Activated naive CD8-positive, alpha-beta T cell treated with anti-CD3 and anti-CD28 coated beads, Interleukin-2, amount 50 U/mL, for 24 hours (primary cell): ENCODE measurements at places on chromosomes 3 and 15.
A peak's percentile ranks its signal among the peaks of the same experiment; 100 is the strongest.

GRCh38 chr15:47573673-47574072 is 143.6 kb upstream of the SEMA6D start:
- H3K4me1 ChIP-seq, result no peaks in the 10 kb centered on the region
- DNase-seq, result no peak
- H3K36me3 ChIP-seq, result no peaks in the 10 kb centered on the region
- H3K4me3 ChIP-seq, result no peak overlapping the region
- no peak overlapping the region for H3K27ac ChIP-seq

DNA sequence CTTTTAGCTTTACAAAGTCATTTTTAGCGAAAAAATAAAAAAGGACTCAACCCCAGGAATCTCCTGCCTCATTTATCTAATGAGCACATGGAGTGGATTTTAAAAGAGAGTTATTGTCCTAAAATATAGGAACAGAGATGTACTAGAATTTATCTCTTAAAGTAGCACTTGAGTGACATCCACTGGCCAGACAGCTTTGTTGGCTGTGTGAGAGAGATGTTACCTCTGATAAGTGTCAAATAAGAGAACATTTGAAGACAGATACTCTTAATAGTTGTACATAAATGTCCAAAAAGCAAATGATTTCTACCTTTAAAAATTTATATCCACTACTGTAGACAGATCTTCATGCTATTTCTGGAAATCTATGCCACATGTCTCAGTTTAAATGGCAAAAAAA is 12.3 kb upstream of the MFSD1 start:
- no peak for DNase-seq
- H3K27me3 ChIP-seq, result no peaks in the 10 kb centered on the region
- H3K36me3 ChIP-seq, result no peaks in the 10 kb centered on the region
- H3K4me1 ChIP-seq, result peaks cover 3% of the 10 kb centered on the region

DNA sequence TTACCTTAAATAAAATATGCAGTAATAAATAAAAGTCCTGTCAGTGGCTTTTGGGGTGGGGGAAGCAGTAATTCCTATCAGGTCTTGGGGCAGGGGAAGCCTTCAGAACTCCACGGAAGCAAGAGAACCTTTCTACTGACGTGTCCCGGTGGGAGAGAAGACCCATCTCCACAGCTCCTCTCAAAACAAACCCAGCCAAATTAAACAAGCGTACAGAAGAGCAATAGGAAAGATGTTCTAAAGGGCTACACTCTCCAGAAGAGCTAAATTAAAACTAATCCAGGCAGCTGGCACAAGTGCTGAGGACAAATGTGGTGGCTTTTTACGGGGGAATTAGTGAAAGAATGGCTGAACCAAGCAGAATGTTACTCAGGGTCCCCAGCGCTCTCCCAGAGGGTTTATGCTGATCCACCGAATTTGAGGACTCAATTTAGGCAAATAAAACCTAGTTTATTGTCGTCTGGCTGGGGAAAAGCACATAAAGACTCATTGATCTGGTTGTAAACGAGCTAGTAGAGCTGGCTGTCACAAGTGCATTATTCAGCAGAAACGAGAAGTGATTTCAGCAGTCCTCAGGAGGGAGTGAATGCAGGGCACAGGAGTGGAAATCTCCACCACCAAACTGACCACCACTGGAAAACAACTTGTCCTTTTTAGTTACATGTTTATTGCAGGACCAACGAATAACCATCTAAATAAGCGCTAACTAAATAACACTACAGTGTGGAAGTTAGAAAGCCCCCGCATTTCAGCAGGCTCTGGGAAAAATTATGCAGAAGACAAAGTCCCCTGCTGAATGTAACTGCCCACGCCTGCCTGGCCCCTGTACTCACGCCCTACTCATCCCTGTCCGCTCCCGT is 13.5 kb downstream of the BFSP2 start:
- no peaks in the 10 kb centered on the region for H3K4me1 ChIP-seq
- no peak overlapping the region for H3K27ac ChIP-seq
- no peaks in the 10 kb centered on the region for H3K27me3 ChIP-seq
- DNase-seq, result no peak

DNA sequence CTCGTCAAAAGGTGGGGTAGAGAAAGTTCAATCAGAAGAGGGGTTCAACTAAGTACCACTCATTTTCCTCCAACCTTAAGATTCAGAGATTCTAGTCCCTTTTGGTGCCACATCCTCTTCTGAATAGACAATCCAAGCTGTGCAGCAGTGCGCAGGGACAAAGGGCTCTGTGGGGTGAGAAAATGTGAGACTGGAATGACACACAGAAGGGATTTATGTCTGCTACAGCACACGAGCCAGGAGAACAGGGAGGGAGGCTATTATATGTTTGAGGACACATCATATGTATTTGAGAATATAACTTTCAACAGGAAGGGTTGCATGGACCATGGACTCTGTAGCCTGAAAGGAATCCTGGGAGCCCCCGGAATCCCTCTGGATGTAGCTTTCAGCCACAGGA is 33.0 kb downstream of the LSM3 start:
- H3K4me1 ChIP-seq, result peaks cover 3% of the 10 kb centered on the region
- no peak for DNase-seq
- H3K27me3 ChIP-seq, result no peaks in the 10 kb centered on the region
- H3K4me3 ChIP-seq, result no peak overlapping the region
- no peak overlapping the region for H3K27ac ChIP-seq

DNA sequence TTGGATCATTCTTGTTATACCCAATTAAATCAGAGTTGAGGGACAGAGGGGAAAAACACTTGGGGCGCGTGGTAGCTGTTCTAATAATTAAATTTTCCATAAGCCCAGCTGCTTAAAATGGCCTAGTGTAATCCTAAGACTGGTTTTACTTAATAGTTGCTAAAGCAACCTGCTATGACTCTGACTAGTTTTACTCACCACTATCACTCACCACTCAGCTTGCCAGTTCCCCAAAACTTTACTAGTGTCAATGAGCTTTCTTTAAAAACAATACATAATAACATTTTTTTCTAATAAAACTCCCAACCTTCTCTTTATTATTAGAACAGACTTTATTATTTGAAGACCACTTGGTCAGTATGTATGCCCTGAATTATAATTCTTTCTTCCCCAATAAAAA is 49.6 kb downstream of the ECT2 start:
- no peak overlapping the region for H3K27ac ChIP-seq
- no peak for DNase-seq
- H3K4me1 ChIP-seq, result peaks cover 7% of the 10 kb centered on the region
- no peak overlapping the region for H3K4me3 ChIP-seq
- peaks cover 9% of the 10 kb centered on the region for H3K36me3 ChIP-seq
- no peaks in the 10 kb centered on the region for H3K27me3 ChIP-seq

DNA sequence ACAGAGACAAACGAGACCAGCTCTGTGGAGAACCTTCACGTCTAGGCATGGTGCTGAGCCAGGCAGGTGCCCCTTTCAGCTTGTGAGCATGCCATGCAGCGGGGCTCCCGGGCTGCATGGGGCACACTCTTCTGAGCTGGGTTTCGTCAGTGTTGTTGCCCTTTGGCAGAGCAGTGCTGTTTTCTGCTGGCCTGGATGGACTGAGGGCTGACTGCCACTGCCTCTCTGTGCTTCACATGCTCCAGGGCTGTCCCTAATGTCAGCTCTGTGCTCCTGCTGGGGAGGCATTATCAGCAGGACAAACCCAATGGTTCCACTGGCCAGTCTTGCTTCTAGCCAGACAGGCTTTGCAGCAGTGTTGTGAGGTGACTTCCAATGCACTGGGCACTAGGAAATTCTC is 9.5 kb downstream of the GASK1A start:
- no peaks in the 10 kb centered on the region for H3K27me3 ChIP-seq
- no peak overlapping the region for H3K27ac ChIP-seq
- no peaks in the 10 kb centered on the region for H3K36me3 ChIP-seq
- no peak overlapping the region for H3K4me3 ChIP-seq
- no peak for DNase-seq
- no peaks in the 10 kb centered on the region for H3K4me1 ChIP-seq

DNA sequence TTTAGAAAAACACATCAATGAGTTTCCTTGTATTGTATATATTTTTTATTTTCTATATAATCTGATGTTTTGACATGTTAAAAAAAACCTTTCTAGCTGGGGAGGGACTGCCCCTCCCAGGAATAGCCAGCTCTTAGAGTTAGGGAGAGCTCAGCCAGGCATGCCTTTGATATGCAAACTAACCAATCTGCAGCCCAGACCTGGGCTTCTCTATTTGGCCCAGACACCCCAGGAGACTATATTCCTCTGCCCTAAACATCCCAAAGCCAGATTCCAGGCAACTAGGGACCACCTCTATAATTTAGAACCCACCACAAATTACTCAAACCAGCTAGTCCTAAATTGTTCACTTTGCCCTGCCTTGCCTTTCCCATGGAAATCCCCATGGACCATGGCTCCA is 390.9 kb upstream of the ADAMTS9 start:
- DNase-seq, result no peak
- no peak overlapping the region for H3K4me3 ChIP-seq
- H3K27ac ChIP-seq, result no peak overlapping the region
- no peaks in the 10 kb centered on the region for H3K36me3 ChIP-seq
- no peaks in the 10 kb centered on the region for H3K4me1 ChIP-seq
- no peaks in the 10 kb centered on the region for H3K27me3 ChIP-seq

DNA sequence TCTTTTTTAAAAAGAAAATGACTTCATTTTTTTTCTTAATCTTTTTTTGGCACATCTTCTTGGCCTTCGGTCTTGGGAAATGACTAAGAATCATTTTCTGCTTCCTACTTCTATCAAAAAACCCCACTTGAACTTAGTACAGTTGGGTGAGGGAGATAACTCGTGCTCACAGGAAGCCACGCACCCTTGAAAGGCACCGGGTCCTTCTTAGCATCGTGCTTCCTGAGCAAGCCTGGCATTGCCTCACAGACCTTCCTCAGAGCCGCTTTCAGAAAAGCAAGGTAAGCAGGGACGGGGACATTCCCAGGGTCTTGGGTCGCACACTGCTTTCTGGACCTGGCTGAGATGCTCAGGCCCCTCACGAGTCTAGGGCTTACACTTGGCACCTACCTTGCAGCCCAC is at the start of gene CCR4:
CCR4 (plus strand) TSS at position 235 of the 402 bp plus-strand sequence. CDS start 1,779 bp downstream, outside the sequence.
- H3K4me1 ChIP-seq, result peaks cover 55% of the 10 kb centered on the region
- peaks cover 3% of the 10 kb centered on the region for H3K27me3 ChIP-seq
- peak within 1 kb of the TSS; percentile 72 for H3K27ac ChIP-seq
- H3K4me3 ChIP-seq, result peak within 1 kb of the TSS; percentile 79

DNA sequence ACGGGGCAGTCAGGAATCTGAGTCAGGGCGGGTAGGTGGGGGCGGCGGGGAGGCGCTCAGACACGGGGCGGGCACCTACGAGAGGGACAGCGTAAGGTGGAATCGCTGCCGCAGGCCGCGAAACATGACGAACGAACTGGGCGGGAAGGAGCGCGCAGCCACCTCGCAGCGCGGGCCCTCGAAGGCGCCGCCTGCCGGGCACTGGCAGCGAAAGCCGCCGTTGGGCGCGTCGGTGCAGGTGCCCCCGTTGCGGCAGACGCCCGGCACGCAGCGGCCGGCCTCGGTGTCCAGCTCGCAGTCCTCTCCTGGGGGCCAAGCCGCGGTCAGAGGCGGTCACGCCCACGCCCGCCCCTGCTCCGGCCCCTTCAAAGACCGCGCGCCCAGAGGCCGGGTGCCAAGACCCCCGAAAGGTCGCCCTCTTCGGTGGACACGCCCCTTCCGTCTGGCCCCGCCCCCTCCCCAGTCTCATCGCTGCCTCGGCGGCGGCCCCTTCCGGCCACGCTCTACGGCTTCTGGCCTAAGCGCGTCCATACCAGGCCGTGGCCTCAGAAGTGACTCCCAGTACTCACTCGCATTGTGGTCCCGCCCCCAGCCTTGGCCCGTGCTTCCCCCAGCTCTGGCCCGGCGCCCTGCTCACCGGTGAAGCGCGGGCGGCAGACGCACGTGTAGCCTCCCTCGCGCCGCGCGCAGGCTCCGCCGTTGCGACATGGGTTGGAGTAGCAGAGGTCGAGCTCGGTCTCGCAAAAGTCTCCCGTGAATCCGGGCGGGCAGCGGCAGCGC is 6.4 kb downstream of the CELSR3 start:
- DNase-seq, result peak; percentile 85
- peaks cover 3% of the 10 kb centered on the region for H3K36me3 ChIP-seq
- H3K4me3 ChIP-seq, result peak overlapping the region; percentile 77
- H3K27me3 ChIP-seq, result peaks cover 13% of the 10 kb centered on the region
- peaks cover 21% of the 10 kb centered on the region for H3K4me1 ChIP-seq
- peak overlapping the region; percentile 82 for H3K27ac ChIP-seq

DNA sequence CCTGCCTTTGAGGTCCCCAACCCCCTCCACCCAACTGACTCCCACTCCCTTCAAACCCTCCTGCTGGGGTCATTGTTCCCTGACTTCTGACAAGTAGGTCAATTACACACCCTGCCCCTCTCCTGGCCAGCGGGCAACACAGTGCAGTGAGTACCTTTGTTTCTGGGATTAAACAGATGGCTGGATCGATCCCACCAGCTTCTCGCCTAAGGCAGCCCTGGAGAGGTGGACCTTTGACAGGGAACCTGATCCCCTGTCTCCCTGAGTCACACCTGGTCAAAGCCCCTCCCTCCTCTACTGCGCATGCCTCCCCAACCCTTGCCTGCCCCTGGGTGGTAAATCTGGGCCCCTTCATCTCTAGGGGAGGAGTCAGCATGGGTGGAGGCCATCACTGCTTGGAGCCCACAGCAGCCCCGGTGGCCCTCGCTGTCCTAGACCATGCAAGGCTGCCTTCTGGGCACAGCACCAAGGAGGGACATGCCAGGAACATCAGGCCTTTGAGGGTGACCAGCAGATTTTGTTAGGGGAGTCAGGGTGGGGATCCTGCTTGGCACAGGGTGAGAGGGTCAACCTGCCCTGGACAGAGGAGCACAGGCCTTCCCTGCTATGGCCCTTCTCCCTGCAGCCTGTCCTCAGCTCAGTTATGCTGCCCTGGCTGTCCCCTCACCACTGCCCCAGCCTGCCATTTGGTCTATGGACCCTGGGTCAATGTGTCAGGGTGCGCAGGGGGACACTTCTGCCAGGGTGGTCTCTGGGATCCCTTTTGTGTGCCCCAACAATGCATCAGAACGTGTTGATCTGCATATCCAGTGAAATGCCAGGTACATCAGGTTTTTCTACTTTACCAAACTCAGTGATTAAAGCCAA is 9.8 kb upstream of the PRR23E start:
- no peaks in the 10 kb centered on the region for H3K36me3 ChIP-seq
- H3K27ac ChIP-seq, result no peak overlapping the region
- no peak overlapping the region for H3K4me3 ChIP-seq
- H3K27me3 ChIP-seq, result no peaks in the 10 kb centered on the region
- DNase-seq, result no peak

- no peak for DNase-seq
- H3K4me1 ChIP-seq, result no peaks in the 10 kb centered on the region
- H3K27ac ChIP-seq, result no peak overlapping the region
- no peaks in the 10 kb centered on the region for H3K27me3 ChIP-seq
- H3K4me3 ChIP-seq, result no peak overlapping the region
- H3K36me3 ChIP-seq, result no peaks in the 10 kb centered on the region
Observed at GRCh38 chr15:57692709-57693108, 13.8 kb upstream of the POLR2M start.

GRCh38 chr3:165170236-165170635 is 25.9 kb downstream of the SLITRK3 start:
- H3K27me3 ChIP-seq, result no peaks in the 10 kb centered on the region
- no peak for DNase-seq
- no peaks in the 10 kb centered on the region for H3K4me1 ChIP-seq

GRCh38 chr3:101950985-101951733 is 101.8 kb downstream of the NFKBIZ start:
- peaks cover 32% of the 10 kb centered on the region for H3K4me1 ChIP-seq
- no peaks in the 10 kb centered on the region for H3K27me3 ChIP-seq
- no peak for DNase-seq
- H3K4me3 ChIP-seq, result peak overlapping the region; percentile 38
- H3K36me3 ChIP-seq, result no peaks in the 10 kb centered on the region

GRCh38 chr3:56467108-56467507 is 1.2 kb downstream of the ERC2 start:
- H3K36me3 ChIP-seq, result no peaks in the 10 kb centered on the region
- peaks cover 5% of the 10 kb centered on the region for H3K4me1 ChIP-seq
- H3K4me3 ChIP-seq, result peak overlapping the region; percentile 66
- DNase-seq, result peak; percentile 37
